ENCODE measurements at places on chromosomes 2 and 18. TPM values are rescaled to one million over a fixed set of nuclear protein-coding genes. Genes with fewer than 3 reads are reported as not detected.

Gene DSEL
- total RNA-seq = 100 TPM

Gene FRZB
- 0.28 TPM for total RNA-seq

Gene IL36B
- not detected for total RNA-seq

Gene ACVR2A
- total RNA-seq = 6.8 TPM

Gene SOWAHC
- total RNA-seq = 4.8 TPM

Gene MRPL44
- total RNA-seq = 20.1 TPM

Gene ANKRD30B
- total RNA-seq = not detected

Gene GALNT14
- not detected for total RNA-seq

Measured in IMR-90 (cell line).